ENCODE measurements at places on chromosomes 6 and 20.

DNA sequence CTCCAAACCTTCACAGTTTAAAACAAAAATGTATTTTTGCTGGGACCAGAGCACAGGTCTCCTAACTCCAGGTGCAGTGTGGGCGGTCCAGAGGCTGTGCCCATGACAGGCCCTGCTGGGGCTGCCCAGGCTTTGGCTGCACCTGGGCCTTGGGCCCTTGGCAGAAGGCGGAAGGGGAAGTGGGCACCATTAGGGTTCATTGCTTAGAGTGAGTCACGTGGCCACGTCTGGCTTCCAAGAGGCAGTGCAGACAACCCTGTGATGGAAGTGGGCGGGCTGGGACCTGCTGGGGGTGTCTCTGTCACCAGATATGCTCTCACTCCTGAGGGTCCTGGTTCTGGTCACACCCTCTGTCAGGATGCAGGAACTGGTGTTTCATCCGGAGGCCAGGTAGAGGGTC, 302.2 kb downstream of the QKI start:
- no peaks in the 10 kb centered on the region for H3K36me3 ChIP-seq
- H3K4me3 ChIP-seq, result no peak overlapping the region
- H3K4me1 ChIP-seq, result no peaks in the 10 kb centered on the region
- no peak for DNase-seq
- H3K27me3 ChIP-seq, result no peaks in the 10 kb centered on the region
- no peak overlapping the region for H3K27ac ChIP-seq

- no peak for DNase-seq
- no peak overlapping the region for H3K27ac ChIP-seq
- peaks cover 7% of the 10 kb centered on the region for H3K27me3 ChIP-seq
- no peak overlapping the region for H3K4me3 ChIP-seq
- H3K36me3 ChIP-seq, result no peaks in the 10 kb centered on the region
- H3K4me1 ChIP-seq, result no peaks in the 10 kb centered on the region
Measured at GRCh38 chr6:723540-723939, 30.6 kb upstream of the EXOC2 start.

GRCh38 chr6:23086100-23086499, 516.7 kb downstream of the HDGFL1 start:
- no peaks in the 10 kb centered on the region for H3K36me3 ChIP-seq
- H3K4me3 ChIP-seq, result no peak overlapping the region
- H3K27ac ChIP-seq, result no peak overlapping the region
- no peaks in the 10 kb centered on the region for H3K4me1 ChIP-seq

GRCh38 chr6:42059743-42060142, 9.4 kb downstream of the TAF8 start:
- H3K27me3 ChIP-seq, result no peaks in the 10 kb centered on the region
- H3K4me3 ChIP-seq, result no peak overlapping the region
- no peak overlapping the region for H3K27ac ChIP-seq
- no peaks in the 10 kb centered on the region for H3K4me1 ChIP-seq
- peaks cover 29% of the 10 kb centered on the region for H3K36me3 ChIP-seq

GRCh38 chr6:158060455-158061360, 79.0 kb downstream of the SYNJ2 start:
- peak overlapping the region; percentile 90 for H3K27ac ChIP-seq
- no peaks in the 10 kb centered on the region for H3K27me3 ChIP-seq
- H3K36me3 ChIP-seq, result peaks cover 9% of the 10 kb centered on the region
- H3K4me3 ChIP-seq, result no peak overlapping the region

- no peaks in the 10 kb centered on the region for H3K36me3 ChIP-seq
- no peak for DNase-seq
- H3K27me3 ChIP-seq, result no peaks in the 10 kb centered on the region
- H3K4me3 ChIP-seq, result no peak overlapping the region
Measured at GRCh38 chr6:144408161-144408560, 123.0 kb downstream of the UTRN start.

All from keratinocyte (primary cell).